NCI-H774 (cell line): ENCODE measurements at places on chromosomes 12 and 14.

DNA sequence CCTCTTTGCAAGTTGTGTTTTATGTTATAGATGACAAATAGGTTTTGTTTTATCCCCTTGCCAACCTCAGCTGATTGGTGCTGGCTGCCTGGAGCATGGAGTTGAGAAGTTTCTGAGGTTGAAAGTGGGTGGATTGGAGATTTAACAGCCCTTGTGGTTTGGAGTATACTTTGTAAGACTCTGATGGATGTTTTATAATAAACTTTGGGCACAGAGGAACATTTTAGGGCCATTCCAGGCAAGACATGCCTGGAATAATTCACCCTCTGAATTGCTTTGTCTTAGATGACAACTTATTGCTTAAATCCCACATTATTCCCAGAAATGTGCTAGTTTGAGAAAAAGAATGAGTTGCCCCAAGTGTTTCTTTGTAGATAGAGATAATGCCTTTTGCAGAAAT is 158.9 kb downstream of the SLC5A8 start:
- DNase-seq = no peak

DNA sequence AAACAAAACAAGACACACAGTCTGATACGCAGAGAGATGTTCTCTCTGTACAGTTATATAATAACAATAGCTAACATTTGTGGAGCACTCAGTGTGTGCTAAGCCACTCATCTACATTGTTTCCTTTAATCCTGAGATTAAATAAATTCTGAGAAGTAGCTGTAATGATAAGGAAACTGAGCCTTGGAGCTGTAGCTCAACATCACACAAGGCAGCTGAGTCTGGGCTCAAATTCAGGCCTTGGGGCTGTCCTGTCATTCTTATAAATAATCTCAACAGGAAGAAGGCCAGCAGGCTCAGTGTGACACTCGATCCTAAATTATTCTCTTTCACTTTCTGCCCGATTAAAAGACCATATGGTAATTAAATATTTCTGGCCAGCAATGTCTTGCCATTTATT is 24.5 kb downstream of the CDKN1B start:
- DNase-seq = no peak

DNA sequence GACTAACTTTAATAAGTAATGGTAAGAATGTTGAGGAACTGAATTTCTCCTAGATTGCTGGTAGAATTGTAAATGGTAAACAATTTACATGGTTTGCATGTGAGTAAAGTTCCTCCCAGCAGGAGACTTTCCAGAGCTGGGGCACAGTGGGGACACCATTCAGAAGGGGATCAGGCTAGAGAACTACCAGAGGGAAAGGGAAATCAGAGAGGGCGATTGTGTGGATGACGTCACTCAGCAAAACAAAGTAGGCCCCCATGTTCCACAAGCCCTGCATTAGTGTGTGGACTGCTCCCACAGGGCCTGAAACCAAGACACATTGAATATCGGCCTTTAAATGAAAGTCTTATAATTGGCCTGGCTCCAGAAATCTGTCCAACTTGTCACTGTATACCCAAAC is 9.5 kb downstream of the RNASE11 start:
- DNase-seq = no peak

GRCh38 chr14:54836231-54836630 is 66.4 kb downstream of the GCH1 start:
- no peak for DNase-seq

GRCh38 chr12:5343711-5344110 is 88.2 kb upstream of the NTF3 start:
- no peak for DNase-seq

DNA sequence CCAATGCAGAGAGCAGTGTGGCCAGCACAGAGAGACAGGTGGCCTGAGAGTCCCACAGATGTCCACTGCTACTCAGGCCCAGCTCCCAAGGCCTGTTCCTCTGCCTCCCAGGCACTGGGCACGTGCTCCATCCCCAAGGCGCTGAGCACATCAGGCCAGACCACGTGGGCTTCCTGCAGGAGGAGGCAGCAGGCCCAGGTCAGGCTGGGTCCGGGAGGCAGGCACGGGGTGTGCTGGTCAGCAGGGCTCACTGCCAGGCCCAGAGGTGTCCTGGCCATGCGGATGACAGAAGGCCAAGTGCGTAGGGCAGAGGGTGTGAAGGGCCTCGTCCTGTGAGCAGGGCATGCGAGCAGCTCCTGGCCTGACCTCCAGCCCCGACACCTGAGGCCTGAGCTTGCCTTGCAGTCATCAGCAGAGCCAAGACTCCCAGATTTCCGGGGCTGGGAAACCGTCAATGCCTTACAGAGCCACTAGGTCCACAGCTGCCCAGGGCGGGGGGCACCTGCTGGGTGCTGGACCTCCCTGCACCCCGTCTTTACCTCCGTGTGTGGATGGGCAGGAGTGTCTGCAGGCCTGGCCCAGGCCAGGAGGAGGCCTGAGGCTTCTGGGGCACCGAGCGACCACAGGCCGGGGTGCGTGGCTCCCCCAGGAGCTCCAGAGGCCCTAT is 14.9 kb downstream of the TRMT61A start:
- DNase-seq = no peak
